ENCODE measurements at places on chromosomes 2 and 18.

- no peak for DNase-seq
Observed at GRCh38 chr2:126358122-126358521, 297.8 kb upstream of the GYPC start.

DNA sequence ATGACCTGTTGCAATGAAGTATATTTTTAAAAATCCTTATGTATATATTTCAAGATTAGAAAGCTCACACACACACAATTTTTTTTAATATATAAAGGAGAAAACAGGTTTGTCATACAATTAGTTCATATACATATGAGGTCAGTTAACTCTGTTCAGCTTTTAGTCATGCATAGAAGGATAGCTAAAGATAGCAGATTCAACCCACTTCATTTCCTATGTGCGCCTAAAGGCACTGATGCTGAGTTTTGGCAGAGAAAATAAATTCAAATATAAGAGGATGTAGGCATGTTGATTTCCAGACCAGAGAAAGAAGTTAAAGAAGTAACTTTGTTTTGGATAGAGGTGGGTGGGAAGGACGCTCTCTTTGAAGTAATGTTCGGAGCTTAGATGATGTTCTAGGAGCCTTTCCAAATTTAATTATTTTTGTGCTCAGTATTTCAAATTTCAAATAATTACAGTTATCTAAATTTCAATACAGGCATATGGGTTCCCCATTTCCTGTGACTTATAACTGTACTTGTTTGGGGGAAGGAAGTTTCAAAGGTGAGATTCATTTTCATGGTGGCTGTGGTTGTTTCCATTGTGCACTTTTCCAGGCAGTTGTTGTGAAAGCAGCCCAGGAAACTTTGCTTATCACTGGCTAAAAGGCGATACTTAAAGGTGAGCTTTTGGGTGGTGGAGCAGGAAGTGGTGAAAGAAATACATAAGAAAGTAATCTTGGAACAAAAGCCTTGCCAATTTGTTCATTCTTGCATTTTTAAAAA, 523.4 kb upstream of the FANCL start:
- DNase-seq: no peak

DNA sequence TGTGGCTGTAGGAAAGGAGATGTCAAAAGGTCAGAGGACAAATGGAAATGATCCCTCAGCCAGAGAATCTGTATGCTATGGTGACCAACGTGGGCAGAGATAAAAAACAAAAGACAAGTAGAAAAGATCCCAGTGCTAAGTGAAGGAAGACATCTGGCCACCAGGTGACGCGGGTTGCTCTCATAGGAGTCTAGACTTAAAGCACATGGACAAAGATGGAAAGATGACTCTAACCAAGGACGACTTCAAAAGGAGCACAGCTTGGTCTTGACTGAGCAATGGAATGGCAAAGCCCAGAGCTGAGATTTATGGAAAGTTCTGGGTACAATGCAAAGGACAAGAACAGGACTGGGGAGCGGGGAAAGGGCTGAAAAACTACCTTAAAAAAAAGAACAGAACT, 96.8 kb downstream of the CLIP4 start:
- DNase-seq: no peak

DNA sequence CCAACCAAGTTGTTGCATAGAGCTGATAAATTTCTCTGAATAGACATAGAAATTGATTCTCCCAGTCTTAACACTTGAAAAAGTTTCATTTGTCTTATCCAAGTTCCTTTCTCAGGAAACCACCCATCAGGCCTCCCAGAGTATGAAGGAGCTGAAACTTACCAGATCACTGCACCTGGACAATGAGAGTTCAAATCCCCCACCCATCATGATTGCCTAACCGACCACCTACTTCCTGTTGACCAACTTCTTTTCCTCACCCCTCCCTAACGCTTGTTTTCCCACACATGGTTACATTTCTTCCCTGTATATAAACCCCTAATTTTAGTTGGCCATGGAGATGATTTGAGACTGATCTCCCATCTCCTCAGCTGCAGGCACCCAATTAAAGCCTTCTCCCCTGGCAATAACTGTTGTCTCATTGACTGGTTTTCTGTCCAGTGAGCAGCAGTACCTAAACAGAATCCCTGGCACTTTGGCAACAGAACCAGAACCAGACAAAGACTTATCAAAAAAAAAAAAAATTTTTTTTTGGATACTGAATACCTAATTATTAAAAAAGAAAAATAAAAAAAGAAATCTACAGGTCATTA, 103.0 kb downstream of the SPIRE1 start:
- DNase-seq: no peak

DNA sequence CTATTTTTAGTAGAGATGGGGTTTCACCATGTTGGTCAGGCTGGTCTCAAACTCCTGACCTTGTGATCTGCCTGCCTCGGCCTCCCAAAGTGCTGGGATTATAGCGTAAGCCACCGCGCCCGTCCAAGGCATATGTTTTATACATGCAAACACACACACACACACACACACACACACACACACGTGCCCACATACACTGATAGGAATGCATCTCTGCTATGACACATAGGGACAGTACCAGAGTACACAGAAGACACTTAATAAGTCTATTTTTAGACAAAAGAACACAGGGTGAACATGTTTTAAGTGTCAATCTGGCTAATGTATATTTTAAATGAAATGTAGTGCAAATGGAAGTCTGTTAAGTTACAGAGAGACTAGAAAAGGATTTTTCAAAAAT, 10.7 kb upstream of the RNF103 start:
- no peak for DNase-seq

DNA sequence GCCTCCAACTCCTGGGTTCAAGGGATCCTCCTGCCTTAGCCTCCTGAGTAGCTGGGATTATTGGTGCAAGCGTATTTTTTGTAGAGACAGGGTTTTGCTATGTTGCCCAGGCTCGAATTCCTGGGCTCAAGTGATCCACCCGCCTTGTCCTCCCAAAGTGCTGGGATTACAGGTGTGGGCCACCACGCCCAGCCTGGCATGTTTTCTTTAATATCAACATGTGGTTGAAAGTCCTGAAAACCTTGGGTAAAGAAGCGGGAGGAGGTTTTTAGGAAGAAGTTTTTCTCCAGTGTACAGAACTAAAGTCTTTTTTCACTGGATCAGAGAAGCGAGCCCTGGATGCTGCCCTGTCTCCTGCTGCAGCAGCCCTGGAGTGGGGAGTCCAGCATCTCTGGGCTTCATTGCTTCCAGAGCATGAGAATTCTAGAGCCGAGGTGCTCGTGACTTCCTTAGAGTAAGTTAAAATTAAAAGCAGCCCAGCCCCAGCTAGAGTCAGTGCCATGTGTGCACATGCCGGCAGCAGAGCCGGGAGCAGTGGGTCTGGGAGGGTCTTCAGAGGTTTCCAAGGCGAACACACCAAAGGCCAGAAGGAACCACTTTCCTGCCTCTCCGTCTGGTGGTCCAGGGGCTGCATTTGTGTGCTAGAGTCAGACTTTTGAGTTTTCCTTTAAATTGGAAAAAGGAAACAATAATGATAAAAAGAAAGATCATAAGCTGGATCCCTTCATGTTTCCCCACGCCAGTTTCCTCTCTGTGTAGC, 31.2 kb downstream of the ITGB1BP1 start:
- no peak for DNase-seq

DNA sequence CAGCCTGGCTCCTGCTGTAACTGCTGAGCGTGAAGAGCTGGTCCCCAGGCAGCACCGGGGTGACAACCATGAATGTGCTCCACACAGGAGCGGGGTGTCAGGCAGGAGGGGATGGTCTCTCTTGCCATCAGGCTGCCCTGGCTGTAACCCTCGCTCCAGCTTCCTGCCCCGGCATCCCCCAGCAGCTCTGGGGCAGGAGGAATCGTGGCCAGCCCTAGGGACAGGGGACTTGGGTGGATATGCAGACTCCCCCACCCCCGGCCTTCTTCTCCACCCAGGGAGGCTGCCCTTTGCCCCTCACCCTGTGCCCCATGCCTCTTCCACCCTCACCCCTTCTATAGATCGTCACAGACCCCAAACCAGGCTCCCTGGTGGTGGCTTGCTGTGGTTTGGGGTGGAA, 69.4 kb upstream of the SMAD7 start:
- DNase-seq: no peak

- DNase-seq: no peak
Observed at GRCh38 chr2:209307161-209308001, 116.5 kb upstream of the MAP2 start.

DNA sequence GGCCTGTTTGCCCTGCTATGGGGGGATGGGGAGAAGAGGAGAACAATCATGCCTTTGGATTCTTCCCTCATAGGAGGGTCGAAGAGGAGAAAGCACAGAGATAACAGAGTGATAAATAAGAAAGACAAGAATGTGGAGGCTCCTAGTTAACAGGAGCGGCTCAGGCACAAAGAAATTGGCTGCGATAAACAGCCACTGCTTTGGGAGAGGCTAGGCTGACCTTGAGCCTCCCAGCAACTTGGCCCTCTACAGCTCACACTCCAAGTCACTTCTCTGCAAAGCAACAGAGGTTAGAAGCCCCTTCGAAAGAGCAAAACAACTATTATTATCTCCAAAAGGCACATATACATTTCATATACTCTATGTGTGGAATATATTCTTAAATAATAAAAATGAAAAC, 69.5 kb downstream of the ZBTB7C start:
- no peak for DNase-seq

GRCh38 chr18:3214855-3215637, 4.7 kb downstream of the MYOM1 start:
- DNase-seq: no peak

GRCh38 chr2:160494201-160494644, 616 bp upstream of the RBMS1 start:
- no peak for DNase-seq
